ENCODE measurements at places on chromosomes 1 and 21. TPM values are rescaled to one million over a fixed set of nuclear protein-coding genes. Genes with fewer than 3 reads are reported as not detected.

Gene TBX19
- 3.8 TPM for total RNA-seq

Gene CNIH3
- 2.6 TPM for total RNA-seq

Gene KRTAP7-1
- total RNA-seq: not detected

Gene FCER1A
- total RNA-seq: 1.5 TPM

Gene PADI1
- total RNA-seq: not detected

Gene GSTM1
- 18.7 TPM for total RNA-seq

Gene TTLL10
- not detected for total RNA-seq

Gene VPS72
- total RNA-seq: 41.8 TPM

DNA sequence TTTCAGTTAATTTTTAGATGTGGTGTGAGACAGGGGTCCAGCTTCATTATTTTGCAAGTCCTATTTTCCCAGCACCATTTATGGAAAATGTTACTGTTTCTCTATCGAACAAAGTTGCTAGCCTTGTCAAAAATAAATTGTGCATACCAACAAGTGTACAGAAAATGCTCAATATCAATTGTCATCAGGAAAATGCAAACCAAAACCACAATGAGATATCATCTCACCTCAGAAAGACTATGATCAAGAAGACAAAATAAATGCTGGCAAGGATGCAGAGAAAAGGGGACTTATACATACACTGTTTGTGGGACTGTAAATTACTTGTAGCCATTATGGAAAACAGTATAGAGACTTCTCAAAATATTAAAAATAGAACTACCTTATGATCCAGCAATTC, 54.8 kb downstream of the VCAM1 start:
- DNase-seq: no peak

DNA sequence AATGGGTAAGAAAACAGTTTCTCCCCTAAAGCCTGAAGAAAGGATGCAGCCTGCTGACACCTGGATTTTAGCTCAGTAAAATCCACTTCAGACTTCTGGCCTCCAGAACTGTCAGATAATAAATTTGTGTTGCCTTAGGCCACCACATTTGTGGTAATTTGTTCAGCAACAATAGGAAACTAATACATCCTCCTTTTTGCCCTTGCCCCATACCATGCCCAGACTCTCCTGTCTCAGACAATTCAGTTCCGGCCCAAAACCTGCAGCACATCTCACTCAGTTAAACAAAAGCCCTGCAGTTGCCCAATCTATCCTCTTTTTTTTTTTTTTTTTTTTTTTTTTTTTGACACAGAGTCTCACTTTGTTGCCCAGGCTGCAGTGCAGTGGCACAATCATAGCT, 25.8 kb downstream of the SMIM12 start:
- DNase-seq: no peak

- no peak for DNase-seq
These were observed 21.9 kb downstream of the PEA15 start for GRCh38 chr1:160227034-160227433.

DNA sequence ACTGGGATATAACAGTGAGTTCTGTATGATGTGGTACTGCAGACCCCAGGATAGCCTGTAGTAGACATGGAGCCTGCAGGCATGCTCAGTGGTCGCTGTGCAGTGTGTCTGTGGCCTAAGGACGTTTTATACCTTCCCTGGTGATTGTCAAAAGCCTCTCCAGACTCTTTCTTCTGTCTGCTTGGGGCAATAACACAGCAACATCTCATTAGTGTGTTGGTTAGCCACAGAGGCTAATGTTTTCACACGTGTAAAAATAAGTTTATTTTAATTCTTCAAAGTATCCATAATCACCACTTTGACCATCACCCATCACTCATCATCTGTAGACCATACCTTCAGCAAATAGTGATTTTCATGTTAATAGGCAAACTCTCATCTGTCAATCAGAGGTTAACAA, at the start of gene KRTAP24-1:
Gene KRTAP24-1 (minus strand): TSS at position 101 of the 400 bp plus-strand sequence. CDS start 18 bp downstream, at position 83.
- DNase-seq: no peak

- no peak for DNase-seq
These were observed 30.9 kb upstream of the ANGPTL7 start for GRCh38 chr1:11158291-11158690.

- DNase-seq: no peak
These were observed 30.5 kb downstream of the IFI16 start for GRCh38 chr1:159040206-159040605.

- no peak for DNase-seq
These were observed 31.7 kb upstream of the PADI1 start for GRCh38 chr1:17173217-17173616.

- no peak for DNase-seq
These were observed 37.1 kb downstream of the CCN1 start for GRCh38 chr1:85617633-85618100.

- DNase-seq: no peak
These were observed 1.3 kb downstream of the CNN3 start for GRCh38 chr1:94925561-94926125.

- no peak for DNase-seq
These were observed 30.8 kb upstream of the GTF2B start for GRCh38 chr1:88922214-88922613.

GRCh38 chr21:28072601-28073000, 920.1 kb downstream of the LTN1 start:
- no peak for DNase-seq

- DNase-seq: no peak
These were observed 23.7 kb downstream of the IL23R start for GRCh38 chr1:67189953-67190352.

GRCh38 chr1:118479351-118479750, 294.3 kb upstream of the SPAG17 start:
- no peak for DNase-seq

DNA sequence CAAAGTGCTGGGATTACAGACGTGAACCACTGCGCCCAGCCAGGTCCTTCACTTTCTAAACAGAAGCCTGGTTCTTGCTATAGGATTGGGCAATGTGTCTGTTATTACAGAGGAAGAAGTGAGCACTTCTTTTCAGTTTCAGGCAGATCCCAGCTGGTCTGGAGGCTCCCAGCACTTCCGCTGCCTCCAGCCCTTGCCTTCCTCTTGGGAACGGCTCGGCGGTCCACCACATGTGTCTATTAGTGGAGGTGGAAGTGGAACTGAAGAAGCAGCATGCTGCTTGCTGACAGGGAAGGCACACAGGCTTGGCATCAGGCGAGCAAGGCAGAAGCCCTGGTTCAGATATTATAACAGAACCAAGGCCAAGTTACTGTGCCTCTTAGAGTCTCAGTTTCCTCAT, 17.0 kb downstream of the MKNK1 start:
- no peak for DNase-seq

DNA sequence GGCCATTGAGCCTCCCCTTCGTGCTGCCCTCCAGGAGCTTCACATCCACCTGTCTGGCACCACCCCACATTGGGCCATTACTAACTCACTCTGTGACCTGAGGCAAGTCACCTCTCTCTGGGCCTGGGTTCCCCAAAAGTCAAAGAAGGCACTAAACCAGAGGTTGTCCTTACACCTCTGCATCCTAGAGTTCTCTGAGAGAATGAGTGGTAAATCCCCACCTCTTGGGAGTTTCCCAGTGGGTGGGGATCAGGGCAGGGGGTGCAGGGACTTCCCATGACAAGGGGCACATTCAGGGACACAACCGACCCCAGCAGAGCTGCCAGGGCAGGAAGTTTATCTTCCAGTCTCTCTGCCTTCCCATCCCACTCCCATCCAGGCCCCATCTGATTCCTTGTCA, 99.7 kb downstream of the EPHB2 start:
- no peak for DNase-seq

GRCh38 chr1:166282391-166283137, 115.8 kb upstream of the FAM78B start:
- DNase-seq: no peak

- DNase-seq: no peak
These were observed 81.2 kb downstream of the TEX35 start for GRCh38 chr1:178594133-178594532.

DNA sequence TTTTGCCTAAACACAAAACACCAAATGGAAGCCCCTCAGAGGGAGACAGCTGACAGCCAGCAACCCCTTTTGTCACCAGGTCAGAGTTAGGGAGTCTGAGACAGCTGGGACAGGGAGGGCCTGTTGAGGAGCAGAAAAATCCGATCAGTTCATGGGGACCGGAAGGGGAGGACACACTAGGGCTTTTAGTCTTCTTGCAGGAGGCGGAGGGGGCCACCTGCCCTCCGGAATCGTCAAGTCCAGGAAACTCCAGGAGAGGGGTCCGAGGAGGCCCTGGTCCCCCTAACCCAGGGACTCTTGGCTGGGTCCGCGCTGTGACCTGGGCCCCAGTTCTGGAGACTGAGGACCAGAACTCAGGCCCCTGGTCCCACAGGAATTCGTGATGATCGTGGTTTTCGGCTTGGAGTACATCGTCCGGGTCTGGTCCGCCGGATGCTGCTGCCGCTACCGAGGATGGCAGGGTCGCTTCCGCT, 34.2 kb downstream of the KCNQ4 start:
- no peak for DNase-seq

DNA sequence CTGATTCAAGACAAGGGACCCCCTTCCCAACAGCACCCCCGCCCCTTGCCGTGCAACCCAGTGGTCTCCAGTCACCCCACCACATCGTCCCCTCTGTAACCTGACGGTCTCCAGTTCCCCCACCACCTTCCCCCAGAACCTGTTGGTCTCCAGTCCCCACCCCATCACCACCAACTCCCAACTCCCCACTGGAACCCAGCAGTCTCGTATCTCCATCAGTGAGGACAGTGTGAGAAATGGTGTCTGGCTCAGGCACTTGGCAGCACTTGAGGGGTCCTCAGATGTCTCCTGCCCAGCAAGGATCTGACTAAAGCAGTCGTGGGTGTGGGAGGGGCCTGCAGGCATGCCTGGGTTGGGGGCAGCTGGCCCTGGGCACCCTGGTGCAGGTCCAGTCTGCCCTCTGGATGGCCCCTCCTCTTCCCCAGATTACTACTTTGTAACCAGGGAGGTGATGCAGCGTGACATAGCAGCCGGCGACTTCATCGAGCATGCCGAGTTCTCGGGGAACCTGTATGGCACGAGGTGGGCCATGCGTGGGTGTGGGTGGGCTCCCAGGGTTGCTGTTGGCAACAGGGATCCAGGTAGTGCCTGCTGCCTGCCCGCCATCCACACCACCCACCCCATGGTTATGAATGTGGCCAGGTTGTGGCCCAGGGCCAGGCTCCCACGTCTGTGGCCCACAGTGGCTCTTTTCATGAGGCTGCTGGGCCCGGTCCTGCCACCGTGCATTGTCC, 3.1 kb upstream of the GJC2 start:
- no peak for DNase-seq

Data from CD4-positive, CD25-positive, alpha-beta regulatory T cell (primary cell).